ENCODE measurements at places on chromosomes 1 and 21.
A peak's percentile ranks its signal among the peaks of the same experiment; 100 is the strongest.

GRCh38 chr21:31558189-31558961 is 101.1 kb upstream of the SOD1 start:
- DNase-seq: no peak

- no peak for DNase-seq
These were observed 79.7 kb downstream of the NGF start for GRCh38 chr1:115258302-115258866.

- no peak for DNase-seq
These were observed 117.0 kb downstream of the TGFB2 start for GRCh38 chr1:218462116-218462515.

GRCh38 chr1:91540910-91541309 is 40.3 kb downstream of the CDC7 start:
- no peak for DNase-seq

DNA sequence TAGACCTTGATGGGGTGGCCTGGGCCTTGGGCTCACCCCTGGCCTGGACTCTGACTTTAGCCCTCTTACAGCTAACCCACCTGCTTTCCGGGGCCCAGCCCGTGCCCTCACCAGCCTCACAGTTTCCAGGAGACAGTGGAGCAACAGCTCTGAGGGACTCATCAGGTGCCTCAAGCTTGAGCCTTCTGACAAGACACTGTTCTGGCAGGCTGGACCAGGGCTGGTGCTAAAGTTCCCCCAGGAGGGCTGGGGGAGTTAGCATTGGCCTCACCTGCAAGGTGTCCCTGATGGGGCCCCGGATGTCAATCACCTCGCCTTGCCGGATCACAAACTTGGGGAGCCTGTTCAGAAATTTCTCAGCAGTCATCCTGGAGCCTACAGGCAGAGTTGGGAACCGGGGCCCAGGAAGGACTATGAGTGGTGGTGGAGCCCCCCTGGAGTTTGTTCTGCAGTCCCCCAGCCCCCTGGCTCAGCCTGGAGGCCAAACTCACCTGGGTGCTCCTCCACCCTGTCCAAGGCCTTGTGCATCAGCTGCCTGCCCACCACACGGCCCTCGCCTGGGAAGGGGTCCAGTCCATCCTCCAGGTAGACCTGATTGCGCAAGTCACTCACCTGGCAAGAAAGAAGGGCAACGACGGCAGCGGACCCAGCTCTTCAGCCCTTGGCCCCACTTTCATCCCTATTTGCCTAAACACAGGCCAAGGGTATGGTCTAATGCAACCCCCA is 4.1 kb downstream of the SH3BGRL3 start:
- no peak for DNase-seq

DNA sequence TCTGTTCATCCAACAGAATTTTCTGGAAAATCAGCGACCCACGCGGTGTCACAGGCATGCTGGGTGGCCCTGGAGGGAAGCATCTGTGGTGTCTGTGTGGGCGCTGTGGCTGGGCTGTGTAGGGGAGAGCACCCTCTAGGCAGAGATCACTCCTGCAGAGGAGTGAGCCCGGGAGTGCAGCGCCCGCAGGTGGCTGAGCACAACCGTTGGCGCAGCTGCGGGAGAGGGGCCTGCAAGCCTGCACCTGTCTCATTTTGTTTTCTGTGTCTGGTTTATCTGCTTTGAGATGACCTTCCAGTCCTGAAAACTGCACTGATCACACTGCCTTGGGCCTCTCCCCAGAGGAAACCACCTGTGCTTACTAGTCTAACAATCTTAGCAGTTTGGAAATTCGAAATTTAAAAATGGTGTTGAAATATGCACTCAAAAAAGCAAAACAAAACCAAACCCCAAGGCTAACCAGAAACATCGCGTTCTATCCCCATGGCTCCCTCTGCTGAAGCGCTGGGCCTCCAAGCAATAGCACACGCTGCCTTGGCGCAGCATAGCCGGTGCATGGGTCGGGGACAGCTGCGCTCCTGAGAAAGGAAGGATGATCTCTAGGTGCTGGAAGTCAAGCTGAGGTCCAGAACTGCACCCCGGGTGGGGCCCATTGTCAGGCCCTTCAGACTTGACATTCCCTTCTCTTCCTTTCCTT is 4.8 kb downstream of the FAM3B start:
- peak; percentile 48 for DNase-seq

DNA sequence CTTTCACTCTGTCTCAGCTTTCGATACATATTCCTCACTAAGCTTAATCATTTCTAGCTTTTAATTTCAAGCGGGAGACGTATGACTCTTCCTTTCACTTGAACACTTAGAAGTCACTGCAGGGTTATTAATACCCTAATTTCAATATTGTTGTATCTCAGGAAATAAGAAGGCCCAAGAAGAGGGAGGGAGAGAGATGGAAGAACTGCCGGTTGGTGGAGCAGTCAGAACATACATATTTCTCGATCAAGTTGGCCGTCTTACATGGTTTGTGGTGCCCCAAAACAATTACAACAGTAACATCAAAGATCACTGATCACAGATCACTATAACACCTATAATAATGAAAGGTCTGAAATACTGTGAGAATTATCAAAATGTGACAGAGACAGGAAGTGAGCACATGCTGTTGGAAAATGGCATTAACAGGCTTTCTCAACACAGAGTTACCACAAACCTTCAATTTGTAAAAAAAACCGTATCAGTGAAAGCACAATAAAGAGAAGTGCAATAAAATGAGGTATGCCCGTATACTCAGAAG is 145.4 kb upstream of the HP1BP3 start:
- no peak for DNase-seq

DNA sequence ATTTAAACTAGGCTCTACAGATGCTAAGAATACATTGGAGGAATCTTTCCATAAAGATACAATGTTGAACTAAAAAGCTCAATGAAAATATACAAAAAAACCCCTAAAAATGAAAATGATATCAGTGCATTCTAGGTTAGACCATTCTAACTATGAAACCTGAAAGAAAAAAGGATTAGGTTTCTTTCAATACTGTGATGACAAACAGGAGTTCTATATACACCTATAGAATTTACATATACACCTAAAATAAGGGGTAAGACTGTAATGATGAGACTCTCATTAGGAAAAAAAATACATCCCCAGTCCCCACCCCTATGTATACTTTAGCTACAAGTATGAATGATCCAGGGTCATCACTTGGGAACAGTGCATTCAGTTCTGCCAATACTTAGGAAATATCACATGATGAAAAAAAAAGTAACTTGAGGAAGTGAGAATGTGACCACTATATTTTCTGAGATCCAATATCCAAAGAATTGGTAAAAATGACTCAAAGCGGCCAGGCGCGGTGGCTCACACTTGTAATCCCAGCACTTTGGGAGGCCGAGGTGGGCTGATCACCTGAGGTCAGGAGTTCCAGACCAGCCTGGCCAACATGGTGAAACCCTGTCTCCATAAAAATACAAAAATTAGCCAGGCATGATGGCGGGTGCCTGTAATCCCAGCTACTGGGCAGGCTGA is 26.3 kb downstream of the SELENOF start:
- no peak for DNase-seq

DNA sequence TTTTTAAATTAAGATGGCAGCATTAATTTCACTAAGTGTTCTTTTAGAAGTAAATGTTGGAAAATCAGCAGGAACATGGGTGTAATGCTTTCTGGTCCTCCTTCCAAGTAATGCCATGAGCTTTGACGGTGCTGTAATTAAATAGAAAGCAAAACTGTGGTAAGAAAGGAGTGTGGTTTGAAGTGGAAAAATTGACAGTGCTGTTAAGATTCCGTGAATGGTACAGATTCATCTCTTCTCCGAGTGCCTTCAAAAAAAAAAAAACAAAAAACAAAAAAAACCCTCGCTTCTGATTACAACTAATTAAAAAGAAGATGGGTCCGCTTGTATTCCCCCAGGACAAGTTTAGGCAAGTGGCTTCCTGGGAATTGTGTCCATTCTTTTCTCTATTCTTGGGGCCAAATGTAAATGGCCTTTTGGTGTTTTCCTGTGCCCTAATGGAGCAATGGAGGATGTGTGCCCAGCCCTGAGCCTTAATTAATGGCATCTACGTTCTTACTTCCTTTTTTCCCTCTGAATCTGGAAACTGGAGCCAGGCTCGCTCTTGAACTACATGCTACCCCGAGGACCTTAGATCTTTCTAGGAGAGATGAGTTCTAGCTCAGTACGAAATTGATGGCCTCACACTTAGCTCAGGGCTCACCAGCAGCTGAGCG is 5.1 kb downstream of the LMO4 start:
- DNase-seq: peak; percentile 43

DNA sequence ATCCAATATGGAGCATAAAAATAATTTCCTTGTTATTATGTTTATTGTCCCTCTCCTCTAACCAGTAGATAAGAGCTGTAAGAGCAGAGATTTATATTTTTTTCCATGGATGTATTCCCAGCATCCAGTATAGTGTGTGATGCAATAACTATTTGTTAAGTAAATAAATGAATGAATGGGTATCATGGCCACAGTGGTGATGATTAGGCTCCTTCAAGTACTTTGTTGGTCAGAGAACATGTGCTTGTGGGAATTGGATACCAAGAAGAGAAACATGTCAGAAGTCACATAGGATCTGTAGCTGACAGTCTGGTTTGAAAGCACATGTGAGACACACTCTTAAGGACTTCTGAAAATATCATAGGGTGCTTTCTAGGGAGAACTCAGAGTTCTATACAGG is 588.5 kb downstream of the AGBL4 start:
- no peak for DNase-seq

- no peak for DNase-seq
These were observed 57.3 kb upstream of the EFHD2 start for GRCh38 chr1:15352128-15352957.

- DNase-seq: no peak
These were observed 72.2 kb downstream of the MRPL37 start for GRCh38 chr1:54272134-54272533.

DNA sequence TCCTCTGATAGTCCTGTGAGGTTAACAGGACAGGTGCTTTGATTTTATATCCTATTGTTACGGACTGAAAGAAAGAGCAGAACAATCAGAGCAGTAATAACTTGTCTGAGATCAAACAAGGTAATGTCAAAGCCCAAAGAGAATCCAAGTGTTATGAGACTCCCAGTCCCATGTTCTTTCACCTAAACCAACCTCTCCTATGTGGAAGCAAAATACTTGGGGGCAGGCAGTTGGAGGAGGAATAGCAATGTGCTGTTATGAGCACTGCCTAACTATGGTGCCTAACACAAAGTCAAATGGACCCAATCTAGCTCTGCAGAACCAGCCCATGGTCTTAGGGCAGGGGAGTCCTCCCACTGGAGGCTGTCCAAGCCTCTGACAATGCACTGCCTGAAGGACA is 28.1 kb downstream of the ACBD3 start:
- DNase-seq: no peak

DNA sequence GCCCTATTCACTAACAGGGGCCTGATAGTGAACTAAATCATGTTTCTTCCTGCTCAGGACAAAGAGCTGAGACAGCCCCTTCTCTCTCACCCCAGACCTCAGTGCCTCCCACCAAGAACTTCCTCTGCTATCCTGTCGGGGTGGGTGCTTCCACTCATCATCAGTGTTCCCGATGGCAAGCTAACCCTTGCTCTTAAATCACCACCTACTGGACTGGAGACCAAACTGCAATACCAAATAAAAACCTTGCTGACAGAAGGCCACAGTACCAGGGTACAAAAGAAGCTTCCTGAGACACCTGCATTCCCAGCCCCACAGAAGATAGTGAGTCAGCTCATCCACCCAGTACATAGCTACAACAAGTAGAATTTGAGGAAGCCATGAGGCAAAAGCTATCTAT is 799.5 kb downstream of the LTN1 start:
- DNase-seq: no peak

DNA sequence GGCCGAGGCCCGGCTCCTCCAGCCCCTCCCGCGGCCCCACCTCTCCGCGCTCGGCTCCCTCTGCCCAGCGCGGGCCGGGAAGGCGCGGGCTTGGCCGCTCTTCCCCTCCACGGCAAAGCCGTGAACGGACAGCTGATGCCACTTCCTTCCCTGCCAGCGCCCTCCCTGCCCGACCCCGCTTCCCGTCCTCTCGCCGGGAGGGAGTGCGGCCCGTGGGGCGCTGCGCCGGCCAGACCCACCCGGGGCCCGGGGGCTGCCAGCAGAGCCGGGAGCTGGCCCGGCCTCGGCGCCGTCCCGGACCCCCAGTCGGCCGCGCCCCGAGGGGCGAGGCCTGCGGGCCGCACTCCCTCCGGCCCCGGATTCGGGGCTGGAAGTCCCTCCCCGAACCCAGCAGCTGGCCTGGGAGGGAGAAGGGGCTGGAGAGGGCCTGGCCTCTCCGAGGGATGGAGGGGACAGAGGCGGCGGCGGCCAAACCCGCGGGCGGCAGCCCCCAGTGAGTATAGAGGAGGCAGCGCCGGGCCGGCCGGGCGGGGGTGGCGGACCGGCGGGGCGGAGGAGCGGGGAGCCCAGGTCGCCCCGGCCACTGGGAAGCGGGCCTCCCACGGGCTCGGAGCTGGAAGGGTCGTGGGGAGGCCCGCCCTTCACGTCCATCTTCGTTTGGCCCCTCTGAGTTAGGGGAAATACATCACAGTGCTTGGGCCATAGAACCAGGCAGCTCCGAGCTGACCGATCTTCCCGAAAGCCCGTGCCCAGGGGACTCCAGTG is at the start of gene KIAA1614:
KIAA1614 (plus strand) TSS at position 97 of the 765 bp plus-strand sequence; CDS start at position 444, 347 bp downstream.
- DNase-seq: no peak

DNA sequence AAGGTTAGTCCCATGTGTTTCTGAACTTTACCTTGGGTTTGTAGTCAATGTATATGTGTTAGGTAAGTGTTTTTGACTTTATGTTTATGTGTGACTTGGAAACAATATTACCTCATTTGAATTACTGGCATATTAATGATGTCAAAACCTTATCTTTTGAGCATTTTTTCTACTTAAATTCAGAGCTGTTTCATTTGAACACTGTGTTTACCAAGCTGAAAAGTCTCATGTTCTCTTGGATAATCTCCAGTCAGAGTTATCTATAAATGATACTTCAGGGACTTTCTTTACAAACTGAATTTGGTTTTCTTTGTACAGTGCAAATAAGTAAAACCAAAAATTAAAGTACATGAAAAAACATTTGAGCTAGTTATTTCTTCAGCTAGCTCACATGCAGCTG is 30.0 kb downstream of the ADAMTS1 start:
- DNase-seq: no peak

DNA sequence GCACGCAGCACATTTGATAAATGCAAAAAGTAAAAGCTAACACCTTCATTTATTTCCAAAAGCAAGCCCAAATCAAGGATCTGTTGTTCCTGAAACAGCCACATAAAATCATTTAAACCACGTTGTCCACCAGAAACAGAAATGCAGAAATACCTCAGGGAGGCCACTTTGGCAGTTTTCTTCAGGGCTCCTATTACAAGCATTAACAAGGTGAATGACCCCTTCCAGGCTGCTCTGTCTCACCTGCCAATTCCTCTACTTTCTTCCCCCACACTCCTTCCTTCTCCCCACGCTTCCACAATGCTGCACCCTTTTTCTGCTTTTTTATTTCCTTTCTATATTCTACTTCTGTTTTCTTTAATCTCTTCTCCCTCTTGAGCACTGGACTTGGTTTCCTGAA is 55.0 kb upstream of the PTGFRN start:
- no peak for DNase-seq

DNA sequence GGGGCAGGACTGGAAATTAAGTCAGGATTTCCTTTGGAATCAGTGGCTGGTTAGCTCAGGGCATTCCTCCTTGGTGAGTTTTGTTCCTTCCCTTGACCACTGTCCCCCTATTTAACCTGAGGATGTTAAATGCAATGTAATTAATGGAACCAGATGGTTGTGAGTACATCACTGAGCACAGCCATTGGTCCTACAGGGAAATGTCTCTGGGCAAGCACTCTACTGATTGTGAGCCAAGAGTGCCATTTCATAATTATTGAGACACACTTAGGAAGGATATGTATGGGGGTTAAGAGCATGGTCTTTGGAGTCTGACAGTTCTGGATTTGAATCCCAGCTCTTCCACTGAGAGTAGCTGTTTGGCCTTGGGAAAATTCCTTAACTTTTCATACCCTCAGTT is 74.4 kb downstream of the SPAG17 start:
- no peak for DNase-seq

GRCh38 chr1:25651824-25652741 is 35.5 kb downstream of the MAN1C1 start:
- no peak for DNase-seq
